ENCODE measurements at places on chromosomes 1 and 21.
A peak's percentile ranks its signal among the peaks of the same experiment; 100 is the strongest.

DNA sequence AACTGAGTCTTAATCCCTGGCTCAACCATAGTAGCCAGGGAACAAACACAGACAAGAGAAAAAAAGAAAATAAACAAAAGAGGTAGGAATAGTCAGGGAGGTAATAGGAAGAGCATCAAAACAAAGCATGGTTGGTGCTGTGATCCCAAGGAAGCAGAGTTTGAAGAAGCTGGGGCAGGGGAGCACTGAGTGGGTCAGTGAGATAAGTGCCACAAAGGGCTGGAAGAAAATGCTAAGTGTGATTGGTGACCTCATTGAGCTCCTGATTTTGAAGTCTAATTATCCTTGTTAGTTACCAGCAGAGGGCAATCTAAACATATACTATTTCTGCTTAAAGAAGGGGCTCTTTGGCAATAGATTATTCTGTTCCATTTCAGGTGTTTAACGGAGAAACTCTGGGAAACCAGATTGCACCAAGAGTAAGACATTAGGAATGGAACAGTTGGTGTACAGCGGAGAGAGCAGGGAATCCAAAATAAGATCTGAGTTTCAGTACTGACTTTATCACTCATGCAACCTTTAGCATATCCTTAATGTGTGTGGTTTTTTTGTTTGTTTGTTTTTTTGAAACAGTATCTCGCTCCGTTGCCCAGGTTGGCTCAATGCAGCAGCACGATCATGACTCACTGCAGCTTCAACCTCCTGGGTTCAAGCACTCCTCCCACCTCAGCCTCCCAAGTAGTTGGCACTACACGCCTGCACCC, 30.7 kb upstream of the KIAA1614 start:
- DNase-seq = peak; percentile 12

DNA sequence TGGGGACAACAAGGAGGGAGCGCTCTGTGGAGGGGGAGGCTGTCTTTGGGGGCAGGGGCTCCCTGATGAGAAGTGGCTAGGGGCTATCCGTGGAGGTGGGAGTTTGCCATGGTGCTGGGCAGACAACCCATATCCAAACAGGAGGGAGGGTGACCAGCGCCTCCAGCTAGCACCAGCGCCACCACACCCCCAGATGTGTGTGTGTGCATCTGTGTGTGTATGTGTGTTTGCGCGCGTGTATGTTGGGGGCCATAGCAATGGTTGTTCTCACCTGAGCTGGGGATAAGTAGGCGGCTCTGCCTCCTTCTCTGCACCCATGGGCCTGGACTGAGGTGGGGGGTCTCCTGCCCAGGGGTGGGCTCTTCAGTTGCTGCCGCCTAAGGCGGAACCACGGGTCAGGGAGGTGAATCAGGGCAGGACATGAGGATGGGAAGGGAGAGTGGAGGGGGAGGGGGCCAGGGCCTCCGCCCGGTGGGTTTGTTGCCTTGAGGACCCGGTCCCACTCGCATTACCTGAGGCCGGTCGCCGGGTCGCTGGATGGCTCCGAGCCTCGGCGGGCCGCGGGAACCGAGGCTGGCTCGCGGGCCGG, 345 bp downstream of the HPCAL4 start:
- DNase-seq = no peak

DNA sequence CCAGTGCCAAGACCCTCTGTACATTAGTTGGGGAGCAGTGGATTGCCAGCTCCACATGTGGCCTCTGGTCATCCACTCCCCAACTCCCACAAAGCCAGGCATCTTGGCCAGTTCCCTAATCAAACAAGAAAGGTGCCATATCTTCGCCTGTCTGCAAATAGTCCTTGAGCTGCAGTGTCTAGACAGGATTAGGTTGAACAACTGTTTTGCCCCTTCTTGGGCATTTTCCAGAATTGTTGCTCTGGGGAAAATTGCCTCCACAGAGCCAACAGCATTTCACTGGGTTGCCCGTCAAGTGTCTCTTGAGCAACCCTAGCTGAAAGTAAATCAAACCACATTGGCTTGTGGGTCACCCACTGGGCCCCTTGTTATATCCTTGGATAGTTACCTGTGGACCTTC, 109.3 kb downstream of the GDAP2 start:
- DNase-seq = no peak

DNA sequence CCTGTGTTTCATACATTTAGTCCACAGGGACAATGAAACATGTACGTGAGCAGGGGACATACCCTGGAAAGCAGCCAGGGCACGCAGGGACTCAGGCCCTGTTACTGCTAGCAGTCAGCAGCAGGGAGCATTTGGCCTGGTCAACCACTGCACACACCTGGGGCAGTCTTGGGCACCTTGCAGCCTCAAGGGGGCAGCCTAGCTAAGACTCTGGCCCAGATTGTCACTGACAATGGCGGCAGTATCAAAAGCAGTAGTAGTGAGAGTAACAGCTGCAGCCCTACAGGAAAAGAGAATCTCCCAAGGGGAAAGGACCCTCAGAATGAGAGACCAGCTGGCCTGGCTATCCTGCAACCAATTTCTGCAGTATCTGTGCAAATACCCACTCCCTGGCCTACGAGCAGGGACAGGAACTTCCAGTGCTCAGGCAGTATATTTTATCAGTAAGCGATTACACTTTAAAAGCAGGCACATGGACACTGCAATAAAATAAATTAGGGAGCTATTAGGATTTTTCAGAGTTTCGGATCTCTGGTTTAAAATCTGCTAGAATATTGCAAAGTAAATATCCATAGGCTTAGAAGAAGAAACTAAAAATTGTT, 475.6 kb downstream of the LTN1 start:
- DNase-seq = peak; percentile 65

DNA sequence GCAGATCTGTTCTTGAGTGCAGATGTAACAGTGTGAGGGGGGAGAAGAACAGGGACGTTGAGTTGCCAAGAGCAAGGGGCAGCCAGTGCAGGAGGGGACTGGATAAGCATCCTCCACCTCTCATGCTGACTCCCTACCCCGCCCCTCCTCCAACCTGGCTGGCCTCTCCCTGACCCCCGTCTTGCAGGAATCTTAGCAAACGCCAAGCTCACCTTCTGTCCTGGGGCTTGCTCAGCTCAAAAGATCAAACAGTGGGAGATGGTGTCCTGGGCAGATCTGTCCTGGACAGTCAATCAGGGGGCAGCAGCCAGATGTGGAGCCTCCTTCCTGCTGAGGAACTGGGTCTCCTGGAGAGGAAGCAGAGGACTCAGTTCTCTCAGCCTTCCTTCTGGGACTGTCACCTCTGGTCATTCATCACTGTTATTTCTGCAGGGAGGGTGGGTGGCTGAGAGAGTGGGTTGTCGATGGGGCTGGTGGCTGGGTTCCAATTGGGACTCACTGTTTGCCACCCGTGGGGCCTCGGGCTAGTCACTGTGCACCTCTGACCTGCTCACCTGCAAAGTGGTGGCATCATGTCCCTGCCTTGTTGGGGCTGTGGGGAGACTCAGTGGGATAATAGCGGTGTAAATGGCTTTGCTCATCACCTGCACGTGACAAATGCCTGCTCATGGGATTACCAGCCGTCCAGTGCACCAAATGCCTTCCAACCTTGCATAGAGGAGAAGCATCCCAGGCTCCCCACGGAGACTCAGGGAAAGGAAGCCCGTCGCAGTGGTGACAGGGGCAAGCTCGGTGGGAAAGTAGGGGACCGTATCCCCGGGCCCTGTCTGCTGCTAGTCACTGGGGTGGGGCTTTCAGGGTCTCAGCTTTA, 154.4 kb downstream of the PTPRU start:
- DNase-seq = no peak

DNA sequence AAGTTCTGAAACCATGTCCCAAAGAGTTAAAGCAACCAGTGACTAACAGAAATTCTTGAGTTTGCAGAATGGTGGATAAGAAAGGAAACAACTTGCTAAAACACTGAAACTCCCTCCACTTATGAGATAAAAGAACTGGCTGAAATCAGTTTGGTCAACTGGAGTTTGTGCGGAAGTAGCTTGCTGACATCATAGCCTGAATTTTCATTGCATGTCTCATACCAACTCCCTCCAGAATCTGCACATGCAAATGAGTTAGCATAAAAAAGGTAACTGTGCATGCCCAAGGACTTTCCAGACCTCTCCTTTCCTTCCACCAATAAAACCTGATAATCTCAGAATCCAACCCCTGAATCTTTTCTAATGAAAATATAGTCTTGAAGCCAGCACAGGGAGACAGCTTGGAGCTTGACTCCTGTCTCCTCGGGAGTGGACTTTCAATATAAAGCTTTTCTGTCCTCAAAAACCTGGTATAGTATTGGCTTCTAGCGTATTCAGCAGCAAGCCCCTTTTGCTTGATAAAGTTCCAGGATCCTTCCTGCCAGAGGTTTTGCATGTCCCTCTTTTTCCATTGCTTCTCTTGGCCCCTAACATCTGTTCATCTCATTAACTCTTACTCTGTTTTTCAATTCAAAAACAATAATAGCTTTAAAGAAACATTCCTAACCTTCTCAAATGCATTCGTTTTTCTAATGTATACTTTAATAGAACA, 785.8 kb upstream of the ADGRL4 start:
- DNase-seq = no peak

- no peak for DNase-seq
Measured at GRCh38 chr1:241666419-241666818, 14.3 kb downstream of the WDR64 start.

DNA sequence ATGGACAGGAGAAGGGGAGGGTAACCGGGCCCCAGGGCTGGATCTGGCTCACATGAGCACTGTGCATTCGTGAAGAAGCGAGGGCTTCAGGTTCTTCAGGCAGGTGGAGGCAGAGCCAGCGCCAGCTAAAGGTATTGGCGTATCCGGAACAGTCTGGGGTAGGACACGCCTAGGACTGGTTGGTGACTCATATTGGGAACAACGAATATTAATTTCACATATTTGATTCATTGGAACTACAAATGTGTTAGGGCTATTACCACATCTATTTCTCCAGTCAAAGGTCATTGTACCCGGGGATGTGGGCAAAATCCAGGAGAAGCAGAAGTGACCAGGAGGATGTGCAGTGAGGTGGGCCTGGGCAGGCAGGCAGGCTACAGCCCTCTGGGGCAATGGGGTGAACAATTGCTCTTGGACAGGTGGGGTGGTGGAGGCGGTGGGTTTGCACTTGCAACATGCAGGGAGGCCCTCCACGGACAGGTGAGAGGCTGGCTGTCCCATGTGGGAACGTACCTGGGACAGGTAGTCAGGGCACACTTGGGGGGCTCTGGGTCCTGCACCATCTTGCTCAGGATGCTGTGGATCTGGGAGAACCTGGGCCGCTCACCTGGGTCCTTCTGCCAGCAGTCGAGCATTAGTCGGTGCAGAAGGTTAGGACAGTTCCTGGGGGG, 26.7 kb downstream of the CDCA8 start:
- no peak for DNase-seq

DNA sequence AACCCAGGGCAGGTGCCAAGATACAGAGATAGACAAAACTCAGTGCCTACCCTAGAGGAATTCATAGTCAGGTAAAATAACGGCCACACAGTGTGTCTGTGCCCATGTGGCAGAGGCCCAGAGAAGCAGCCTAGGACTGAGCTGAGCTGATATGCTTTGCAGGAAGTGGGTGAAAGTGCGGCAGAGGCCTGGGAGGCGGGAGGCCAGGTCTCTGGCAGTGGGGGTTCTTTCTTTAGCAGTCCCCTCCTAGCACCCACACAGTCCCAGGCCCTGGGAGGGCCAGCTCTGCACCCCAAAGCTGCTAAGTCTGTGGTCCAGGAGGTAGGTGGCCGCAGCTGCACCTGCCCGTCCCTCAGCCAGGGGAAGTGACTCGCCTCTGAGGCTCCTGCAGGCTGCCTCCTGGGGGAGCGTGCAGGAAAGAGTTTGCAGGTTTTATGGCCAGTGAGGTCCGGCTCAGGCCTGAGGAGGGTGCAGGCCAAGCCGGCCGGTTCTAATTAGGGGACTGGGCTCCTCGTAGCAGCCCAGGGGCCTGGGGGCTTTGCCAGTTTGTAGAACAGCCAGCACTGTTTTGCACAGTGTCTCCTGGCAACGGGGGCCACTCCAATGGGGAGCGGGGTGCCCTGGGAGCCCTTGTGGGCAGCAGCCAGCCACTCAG, 107.9 kb downstream of the SPSB1 start:
- peak; percentile 12 for DNase-seq

DNA sequence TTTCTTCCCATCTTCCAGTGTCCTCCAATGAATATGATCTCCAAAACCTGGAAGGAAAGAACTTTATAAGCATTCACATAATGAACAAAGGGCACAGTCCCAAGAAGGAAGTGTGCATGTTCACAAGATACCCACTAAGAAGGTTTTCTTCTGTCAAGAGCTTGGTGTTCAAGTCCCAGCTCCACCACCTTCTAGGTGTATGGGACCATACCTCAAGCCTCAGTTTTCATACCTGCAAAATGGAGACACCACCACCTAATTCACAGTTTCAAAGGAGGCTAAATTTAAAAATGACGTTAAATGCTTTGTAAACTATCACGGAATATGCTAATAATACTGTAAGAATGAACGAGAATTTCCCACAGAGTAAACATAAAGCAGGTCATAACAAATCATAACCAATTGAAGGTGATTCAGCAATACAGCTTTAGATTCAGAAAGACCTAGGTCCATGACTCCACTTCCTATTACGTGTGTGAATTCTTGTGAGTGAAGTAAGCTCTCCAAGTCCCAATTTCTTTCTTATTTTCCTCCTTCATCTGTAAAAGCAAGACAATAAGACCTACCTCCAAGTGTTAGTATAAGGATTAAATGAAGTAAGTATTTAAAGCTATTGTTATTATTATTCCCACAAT, 8.1 kb upstream of the KTI12 start:
- no peak for DNase-seq

- DNase-seq = peak; percentile 42
Measured at GRCh38 chr1:209601809-209602657, 18.5 kb downstream of the CAMK1G start.

Measured in CD4-positive, alpha-beta T cell treated with Interleukin-12 subunit alpha and Interleukin-12 subunit beta, for 1 hour (primary cell).